ENCODE measurements at places on chromosomes 1 and 21.

DNA sequence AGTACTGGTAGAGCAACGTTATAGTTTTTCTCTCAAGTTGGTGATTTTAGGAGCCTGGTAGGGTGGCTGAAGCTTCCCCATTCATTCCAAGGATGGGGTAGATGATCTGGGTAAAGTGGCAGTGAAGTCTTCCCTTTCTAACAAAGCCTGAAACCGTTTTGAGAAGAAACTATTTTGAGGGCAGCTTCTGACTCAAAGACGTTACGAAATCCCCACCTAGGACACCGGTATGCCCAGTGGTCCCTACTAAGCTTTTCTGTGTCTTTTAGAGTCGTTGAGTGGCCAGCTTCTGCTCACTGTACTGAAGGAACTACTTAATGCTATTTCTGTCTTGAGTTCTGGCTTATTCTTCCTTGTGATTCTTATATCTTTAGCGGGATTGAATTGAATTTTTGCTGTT, 1.4 kb downstream of the WDTC1 start:
- DNase-seq = no peak

DNA sequence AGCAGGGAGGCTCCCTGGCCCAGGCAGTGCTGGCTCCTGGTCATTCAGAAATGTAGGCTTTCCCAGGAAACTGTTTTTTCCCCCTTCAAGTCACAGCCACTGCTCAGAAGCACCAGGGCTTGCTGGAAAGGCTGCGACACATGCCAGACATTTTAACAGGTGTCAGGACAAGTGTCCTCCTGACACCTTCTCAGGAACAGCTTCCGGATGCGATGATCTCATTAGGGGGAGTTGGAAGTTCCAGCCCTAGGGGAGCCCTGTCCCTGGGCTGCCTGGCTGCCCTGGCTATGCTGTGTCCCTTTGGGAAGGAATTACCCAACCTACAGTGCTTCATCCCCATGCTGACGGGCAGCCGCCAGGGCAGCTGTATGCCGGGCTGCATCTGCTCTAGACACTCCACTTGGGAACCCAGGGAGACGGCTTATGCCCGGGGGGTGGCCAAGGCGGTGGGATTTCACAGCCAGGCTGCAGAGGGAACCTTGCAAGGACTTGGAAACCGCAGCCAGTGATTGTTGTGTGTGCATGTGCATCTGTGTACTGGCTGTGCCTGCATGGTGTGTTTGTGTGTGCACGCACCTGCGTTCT, 41.8 kb downstream of the AJAP1 start:
- DNase-seq = no peak

GRCh38 chr1:3413975-3414710, 40.3 kb upstream of the ARHGEF16 start:
- no peak for DNase-seq

DNA sequence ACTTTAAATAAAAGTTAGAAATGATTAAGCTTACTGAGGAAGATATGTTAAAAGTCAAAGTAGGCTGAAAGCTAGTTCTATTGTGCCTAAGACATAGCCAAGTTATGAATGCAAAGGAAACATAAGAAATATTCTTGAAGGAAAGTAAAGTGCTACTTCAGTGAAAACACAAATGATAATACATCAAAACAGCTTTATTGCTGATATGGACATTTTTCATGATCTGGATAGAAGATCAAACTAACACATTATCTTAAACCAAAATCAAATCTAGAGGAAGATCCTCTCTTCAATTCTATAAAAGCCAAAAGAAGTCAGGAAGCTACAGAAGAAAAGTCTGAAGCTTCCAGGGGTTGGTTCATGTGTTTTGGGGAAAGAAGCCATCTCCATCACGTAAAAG, 545.9 kb downstream of the COL11A1 start:
- no peak for DNase-seq

- no peak for DNase-seq
Observed at GRCh38 chr1:164311377-164311776, 247.6 kb upstream of the PBX1 start.

- DNase-seq = no peak
Observed at GRCh38 chr1:119004781-119005180, 16.6 kb upstream of the TBX15 start.

GRCh38 chr1:235326719-235327558, 1.0 kb downstream of the ARID4B start:
- DNase-seq = no peak

GRCh38 chr21:46374761-46375389, 50.9 kb downstream of the PCNT start:
- no peak for DNase-seq
